Spleen (tissue), 13 donors: ENCODE measurements at places on chromosomes 16 and 17. TPM values are rescaled to one million over a fixed set of nuclear protein-coding genes. Genes with fewer than 3 reads are reported as not detected.
A peak's percentile ranks its signal among the peaks of the same experiment; 100 is the strongest.

GRCh38 chr16:84754353-84754856, 54.6 kb downstream of the USP10 start:
- no peak for DNase-seq

DNA sequence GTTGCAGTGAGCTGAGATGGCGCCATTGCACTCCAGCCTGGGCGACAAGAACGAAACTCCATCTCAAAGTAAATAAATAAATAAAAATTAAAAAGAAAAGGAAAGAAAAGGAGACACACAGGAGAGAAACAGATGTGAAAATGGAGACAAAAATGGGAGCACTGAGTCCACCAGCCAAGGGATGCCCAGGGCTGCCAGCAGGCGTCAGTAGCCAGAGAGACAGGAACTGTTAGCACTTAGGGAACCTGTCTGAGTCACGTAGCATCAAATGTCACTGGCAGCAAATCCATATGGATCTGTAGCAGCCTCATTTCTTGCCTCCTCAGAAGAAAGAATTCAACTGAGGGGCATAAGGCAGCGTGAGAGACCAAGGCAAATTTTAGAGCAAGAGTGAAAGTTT, 79.7 kb downstream of the CYLD start:
- no peak for DNase-seq

DNA sequence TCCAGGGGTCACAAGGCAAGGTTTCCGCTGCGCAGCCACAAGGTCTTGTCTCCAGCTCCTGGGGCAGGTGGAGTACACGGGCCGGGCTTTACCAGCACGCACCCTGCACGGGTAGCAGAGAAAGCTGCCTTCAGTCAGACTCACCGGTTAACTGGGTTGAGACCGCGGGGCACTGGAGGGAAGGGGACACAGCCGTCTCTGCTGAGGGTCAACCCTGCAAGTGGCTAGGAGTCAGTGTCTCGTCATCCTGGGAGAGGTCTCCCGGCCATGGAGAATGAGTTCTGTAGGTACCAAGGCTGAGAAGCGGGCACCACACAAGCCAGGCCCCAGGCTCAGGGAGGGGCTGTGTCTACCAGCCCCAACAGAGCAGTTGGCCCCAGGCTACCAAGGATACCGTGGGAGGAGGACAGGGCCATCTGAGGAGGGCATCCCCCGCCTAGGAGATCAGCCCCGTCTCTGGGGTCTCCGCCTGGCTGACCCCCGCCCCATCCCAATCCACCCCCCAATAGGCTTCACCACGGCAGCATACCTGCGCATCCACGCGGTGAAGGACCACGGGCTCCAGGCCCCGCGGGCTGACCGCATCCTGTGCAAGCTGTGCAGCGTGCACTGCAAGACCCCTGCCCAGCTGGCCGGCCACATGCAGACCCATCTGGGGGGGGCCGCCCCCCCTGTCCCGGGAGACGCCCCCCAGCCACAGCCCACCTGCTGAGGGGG, 2.8 kb upstream of the PRRT2 start:
- DNase-seq = peak; percentile 86

GRCh38 chr17:64773836-64774761, 112.0 kb upstream of the SMURF2 start:
- no peak for DNase-seq

DNA sequence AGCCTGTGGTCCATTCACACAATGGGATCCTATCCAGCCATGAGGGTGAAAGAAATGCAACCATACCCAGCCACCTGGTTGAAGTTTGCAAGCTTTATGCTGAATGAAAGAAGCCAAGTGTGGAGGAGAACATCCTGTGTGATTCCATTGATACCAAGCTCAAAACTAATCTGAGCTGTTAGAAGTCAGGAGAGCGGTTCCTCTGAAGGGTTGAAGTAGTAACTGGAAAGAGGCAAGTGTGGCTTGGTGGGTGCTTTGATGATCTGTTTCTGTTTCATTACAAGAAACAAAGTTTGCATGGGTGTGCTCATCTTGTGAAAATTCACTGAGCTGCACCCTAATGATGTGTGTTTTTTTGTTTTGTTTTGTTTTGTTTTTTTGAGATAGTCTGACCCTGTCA, 99.4 kb downstream of the SALL1 start:
- no peak for DNase-seq

- peak; percentile 24 for DNase-seq
These were observed 18.3 kb upstream of the CACNG4 start for GRCh38 chr17:66946251-66946650.

- DNase-seq = no peak
These were observed 151.7 kb downstream of the ANKFN1 start for GRCh38 chr17:56305007-56305406.

DNA sequence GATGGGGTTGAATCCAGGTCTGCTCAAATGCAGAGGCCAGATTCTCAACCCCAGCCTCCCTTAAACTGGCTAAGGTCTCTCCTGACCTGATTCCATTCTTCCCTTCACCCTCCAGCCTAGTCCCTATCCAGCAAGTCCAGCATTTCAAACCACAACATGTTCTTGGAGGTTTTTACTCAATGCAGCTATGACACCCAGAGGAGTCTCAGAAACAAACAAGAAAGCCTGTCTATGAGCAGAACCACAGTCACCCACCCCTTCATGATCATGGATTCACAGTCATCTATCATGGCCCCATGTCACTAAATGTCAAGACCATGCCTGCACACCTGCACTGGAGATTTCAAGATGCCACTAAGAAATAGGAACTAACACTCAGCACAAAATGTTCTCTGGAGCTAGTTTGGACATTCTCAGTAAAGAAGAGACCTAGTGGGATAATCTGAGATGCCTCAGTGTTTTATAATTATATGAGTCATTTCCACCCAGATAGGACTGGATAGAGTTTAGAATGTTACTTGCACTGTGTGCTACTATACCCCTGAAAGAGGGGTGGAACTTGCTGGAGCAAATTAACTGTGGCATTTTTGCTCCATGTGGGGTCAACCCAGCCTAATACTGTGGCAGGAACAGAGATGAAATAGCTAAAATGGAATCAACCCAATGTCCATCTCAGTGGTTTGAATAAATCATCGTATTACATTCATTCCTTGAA, 9.5 kb upstream of the METTL22 start:
- DNase-seq = no peak

DNA sequence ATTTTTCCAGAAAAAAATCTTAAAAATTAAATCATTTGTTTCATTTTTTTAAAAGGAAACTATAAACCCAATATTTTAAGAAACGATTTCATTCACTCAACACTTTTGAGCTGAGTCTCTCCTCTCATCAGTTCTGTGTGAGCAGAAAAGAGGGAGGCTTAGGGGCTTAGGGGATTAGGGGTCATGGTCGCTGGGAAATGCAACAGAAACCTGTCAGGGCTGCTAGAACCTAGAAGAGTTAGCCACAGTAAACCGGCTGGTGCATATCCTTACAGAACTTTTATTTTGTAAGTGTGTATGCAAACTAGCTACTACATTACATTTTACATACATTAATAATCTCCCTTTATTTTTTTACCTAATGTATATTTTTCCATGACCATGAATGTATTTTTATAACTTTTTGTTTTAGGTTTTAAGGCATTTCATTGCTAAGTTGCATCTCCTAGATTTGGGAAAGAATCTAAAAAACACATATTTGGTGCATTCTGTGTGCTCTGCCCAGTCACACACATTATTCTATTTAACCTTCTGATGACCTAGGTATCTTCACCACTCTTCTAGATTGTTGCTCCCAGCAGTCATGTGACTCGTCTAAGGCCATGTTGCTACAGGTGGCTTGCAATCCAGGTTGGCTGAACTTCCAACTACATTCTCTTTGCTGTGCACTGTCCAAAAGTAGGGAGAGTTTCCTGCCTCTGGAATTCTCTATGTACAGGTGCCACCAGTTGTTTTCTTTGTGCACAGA, 24.4 kb downstream of the TBC1D3B start:
- DNase-seq = no peak

DNA sequence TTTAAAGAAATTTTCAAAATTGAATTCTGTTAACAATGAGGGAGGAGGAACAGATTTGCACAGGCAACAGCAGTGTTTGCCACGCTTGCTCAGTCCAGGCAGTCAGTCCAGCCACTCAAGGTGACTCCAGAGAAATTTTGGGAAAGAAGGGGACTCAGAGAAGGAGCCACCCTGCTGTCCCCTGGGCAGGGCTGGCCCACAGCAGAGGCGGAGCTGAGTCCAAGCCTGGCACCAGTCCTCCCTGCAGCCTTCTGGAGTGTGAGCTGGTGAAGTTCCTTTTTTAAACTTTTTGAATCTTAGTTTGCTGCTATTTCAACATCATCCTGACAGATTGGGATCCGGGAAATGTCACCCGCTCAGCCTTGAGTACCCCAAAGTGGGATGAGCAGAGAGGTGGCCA, 14.5 kb upstream of the SLC47A2 start:
- no peak for DNase-seq

- DNase-seq = no peak
These were observed 21.0 kb downstream of the ACE start for GRCh38 chr17:63497708-63498483.

FBXW10B gene
- 0.44 TPM for polyA plus RNA-seq

CRHR1 gene
- 0.22 TPM for polyA plus RNA-seq

CEMP1 gene
- 0.70 TPM for polyA plus RNA-seq

RNU2-1 gene
- not detected for polyA plus RNA-seq

IL21R gene
- 3.3 TPM for polyA plus RNA-seq
